ENCODE measurements at places on chromosomes 13 and 19.

DNA sequence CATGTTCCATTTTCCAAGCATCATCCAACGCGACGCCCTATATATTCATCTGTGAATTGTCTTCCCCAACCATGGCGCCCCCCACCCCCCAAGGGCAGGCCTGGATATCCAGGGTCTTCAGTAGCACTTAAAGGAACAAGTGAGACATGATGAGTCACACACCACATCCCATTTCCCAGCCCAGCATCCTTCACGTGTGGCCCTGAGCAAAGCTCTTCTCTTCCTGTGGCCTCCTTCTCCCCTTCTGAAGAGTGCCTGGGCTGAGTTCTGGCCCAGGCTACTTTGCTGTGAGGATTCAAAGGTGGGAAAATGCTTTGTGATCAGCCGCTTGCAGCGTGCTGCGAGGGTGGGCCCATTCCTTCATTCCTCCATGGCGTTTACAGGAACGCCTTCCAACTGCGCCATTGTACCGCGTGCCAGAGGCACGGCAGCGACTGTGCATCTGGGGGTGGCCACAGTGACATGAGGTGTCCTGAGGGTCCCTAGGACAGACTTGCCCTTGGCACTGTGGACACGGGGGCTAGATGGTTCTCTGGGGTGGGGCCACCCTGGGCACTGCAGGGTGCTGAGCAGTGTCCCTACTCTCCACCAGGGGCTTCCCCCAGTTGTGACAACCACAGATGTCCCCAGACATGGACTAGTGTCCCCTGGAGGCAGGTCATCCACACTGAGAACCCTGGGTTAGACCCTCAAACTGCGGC lies 11.7 kb downstream of the PLIN4 start:
- H3K36me3 ChIP-seq = no peaks in the 10 kb centered on the region
- no peak overlapping the region for H3K4me3 ChIP-seq
- no peaks in the 10 kb centered on the region for H3K27me3 ChIP-seq
- no peak for DNase-seq

DNA sequence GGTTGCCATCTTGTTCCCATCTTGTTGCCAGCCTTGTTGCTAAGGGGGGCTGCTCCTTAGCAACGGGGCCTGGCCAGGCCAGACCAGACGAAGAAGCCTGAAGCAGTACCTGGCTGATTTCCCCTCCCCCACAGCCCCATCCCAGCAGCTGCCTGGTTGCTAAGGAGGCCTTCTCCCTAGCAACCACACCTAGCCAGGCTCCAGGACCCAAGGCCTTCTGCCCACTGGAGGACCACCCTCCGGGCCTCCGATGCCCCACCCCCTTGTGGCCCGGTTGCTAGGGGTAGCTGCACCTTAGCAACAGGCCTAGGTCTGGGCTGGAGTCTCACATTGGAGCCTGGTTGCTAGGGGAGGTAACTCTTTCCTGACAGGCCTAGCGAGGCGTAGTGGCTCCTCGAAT lies 3.9 kb downstream of the PRRG2 start:
- no peak overlapping the region for H3K4me3 ChIP-seq
- H3K27me3 ChIP-seq = no peaks in the 10 kb centered on the region
- H3K36me3 ChIP-seq = no peaks in the 10 kb centered on the region
- H3K27ac ChIP-seq = no peak overlapping the region
- no peak for DNase-seq
- H3K4me1 ChIP-seq = peaks cover 14% of the 10 kb centered on the region

GRCh38 chr19:35442091-35442490 lies 6.0 kb upstream of the FFAR2 start:
- no peaks in the 10 kb centered on the region for H3K27me3 ChIP-seq
- H3K27ac ChIP-seq = no peak overlapping the region
- peaks cover 33% of the 10 kb centered on the region for H3K4me1 ChIP-seq
- no peak for DNase-seq

- H3K27ac ChIP-seq = no peak overlapping the region
- no peaks in the 10 kb centered on the region for H3K36me3 ChIP-seq
- H3K4me1 ChIP-seq = no peaks in the 10 kb centered on the region
- no peak overlapping the region for H3K4me3 ChIP-seq
- H3K27me3 ChIP-seq = no peaks in the 10 kb centered on the region
- DNase-seq = no peak
These were observed 2650.8 kb downstream of the PCDH9 start for GRCh38 chr13:64579331-64579730.

All from GM12878 (cell line).